Hematopoietic multipotent progenitor cell treated with erythropoietin and hydrocortisone succinate and interleukin-3 and kit ligand, for 8 days (in vitro differentiated cells): ENCODE measurements at places on chromosomes 12 and 14.
A peak's percentile ranks its signal among the peaks of the same experiment; 100 is the strongest.

GRCh38 chr12:100672075-100672592 is 98.7 kb downstream of the GAS2L3 start:
- DNase-seq: peak; percentile 53

- DNase-seq: no peak
Observed at GRCh38 chr12:131990980-131991305, 41.2 kb downstream of the EP400 start.

DNA sequence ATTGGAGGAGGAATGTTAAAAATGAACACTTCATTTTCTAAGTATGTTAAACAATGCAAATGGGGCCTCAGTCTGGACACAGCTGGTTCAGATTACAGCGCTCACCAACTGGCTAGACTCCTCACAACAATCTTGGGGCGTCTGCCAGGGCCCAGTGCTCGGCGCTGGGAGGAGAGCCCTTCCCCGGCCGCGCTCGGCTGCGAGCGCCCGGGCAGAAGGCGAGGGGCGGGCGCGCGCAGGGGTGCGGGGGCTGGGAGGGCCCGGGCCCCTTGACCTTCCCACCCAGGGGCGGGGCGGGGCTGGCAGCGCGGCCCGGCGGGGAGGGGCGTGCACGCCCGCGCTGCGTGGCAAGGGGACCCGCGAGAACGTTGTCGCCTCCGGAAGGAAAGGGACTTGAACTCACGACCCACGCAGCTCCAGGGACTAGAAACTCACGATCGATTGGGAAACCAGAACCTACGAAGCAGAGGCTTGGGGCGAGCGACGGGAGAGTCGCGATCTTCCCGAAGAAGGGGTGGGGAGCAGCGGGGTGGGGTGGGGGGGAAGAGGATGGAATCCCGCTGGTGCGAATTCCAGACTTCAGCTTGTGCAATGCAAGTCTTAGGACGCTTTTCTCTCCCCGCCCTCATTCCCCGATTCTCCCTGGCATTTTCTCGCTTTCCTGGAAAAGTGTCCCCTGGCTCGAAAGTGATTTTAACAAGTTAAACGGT is at the start of gene FBLN5:
FBLN5 (minus strand) TSS at position 220 of the 710 bp plus-strand sequence. CDS start 465 bp downstream, outside the sequence.
- peak; percentile 14 for DNase-seq

GRCh38 chr12:104535369-104535768 is 78.6 kb downstream of the CHST11 start:
- DNase-seq: no peak

GRCh38 chr12:20463913-20464524 is 95.7 kb downstream of the PDE3A start:
- DNase-seq: peak; percentile 20

DNA sequence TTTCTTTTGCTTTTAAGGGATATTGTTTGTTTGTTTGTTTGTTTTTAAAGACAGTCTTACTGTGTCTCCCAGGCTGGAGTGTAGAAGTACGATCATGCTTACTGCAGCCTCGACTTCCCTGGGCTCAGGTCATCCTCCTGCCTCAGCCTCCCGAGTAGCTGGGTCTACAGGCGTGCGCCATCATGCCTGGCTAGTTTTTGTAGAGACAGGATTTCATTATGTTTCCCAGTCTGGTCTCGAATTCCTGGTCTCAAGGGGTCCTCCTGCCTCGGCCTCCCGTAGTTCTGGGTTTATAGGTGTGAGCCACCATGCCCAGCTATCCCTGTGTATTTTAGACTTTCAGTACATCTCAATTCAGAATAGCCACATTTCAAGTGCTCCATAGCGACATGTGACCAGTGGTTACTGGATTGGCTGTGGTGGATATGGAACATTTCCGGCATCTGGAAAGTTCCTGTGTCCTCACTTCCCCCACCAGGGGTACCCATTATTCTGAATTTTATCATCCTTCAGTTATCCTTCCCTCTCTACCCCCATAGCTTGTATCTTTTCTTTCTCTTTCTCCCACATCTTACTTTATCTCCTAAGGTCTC is 61.1 kb downstream of the HRK start:
- DNase-seq: no peak

GRCh38 chr12:104464899-104465298 is 8.2 kb downstream of the CHST11 start:
- no peak for DNase-seq

DNA sequence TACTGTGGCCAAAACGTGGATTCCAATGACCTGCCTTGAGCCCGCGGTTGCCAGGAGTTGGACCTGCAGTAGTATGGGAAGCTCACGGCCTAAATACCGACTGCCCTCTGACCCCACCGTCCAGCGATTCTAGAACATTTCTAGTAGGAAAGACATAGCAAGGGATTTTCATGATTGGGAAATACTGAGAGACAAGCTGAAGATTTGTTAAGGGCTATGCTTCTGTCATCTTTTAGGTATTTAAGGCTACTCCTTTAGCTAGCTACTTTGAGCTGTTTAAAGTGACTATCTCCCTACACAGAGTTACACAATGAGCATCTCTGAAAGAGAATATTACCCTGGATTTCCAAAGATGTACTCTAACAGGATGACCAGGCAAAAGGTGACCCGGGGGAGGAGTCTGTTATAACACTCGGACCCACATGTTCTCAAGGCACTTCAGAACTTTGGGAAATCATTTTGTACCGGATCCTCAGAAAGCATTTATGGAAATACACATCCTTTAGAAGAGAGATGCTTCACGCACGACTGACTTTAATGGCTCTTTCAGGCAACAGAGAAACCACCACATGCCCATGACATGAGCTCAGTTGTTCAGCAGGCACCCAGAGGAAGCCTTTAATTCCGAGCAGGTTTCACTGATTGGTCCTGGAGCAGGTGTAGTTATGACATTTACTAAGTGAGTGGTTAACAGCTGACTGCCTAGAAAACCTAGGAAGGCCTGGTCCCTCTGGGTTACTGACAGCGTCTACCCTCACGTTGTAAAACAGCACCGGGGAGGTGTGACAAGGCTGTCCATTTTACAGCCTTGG is 4.2 kb downstream of the BAG5 start:
- no peak for DNase-seq

DNA sequence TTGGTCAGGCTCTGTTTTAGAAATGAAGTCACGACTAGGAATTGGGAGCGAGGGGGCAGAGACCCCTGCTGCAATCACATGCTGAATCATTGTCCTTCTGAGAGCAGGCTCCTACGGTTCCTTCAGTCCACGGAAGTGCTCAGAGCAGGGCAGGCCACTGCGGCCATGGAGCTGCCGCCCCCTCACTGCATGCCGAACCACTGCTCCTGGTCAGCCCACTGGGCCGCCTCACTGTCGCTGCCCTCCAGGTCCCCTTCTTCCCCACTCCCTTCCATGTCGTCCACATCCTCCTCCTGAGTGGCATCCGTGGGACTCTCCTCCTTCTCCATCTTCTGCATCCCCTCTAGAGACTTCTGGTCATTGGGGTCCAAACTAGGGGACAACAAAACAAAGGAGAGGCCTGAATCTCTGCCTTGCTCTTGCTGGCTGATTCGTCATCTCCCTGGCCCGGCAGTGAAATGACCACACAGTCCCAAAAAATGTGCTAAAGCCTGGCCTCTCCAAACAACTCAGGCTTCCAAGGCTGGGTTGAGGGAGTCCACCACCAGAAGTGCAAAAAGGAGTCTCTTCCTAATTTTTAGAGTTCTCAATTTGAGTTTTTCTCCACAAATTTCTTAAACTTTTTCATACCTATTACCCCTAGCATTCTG is 29.4 kb downstream of the ANAPC7 start:
- no peak for DNase-seq

DNA sequence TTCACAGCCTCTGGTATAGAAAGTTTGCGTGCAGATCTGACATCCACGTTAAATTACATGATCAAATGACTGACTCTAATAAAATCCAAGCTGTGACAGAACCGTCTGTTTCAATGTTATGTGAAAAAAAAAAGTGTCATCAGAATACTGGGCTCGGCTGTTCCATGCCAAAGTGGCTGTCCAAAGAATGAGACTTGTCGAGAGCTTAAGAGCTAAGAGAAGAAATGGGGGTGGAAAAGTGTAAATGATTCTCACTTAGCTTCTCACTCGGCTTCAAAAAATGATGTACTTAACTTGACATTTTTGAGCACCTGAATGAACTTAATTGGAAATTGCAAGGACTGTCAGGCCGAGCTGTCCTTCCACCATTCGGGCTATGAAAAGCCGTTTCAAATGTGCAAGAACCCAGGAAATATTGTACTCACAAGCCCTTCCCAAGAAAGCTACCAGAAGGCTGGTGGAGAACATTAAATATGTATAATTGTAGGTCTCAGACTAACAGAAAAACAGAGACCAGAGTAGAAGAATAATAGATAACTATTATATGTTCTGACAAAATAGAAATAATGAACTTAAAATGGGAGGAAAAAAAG is 78.0 kb downstream of the DIO3 start:
- DNase-seq: no peak

GRCh38 chr14:78131201-78131600 is 39.0 kb upstream of the NRXN3 start:
- DNase-seq: no peak

GRCh38 chr14:82379291-82379690 is 845.6 kb upstream of the SEL1L start:
- no peak for DNase-seq

GRCh38 chr12:97801471-97802059 is 339.0 kb downstream of the RMST start:
- DNase-seq: no peak

GRCh38 chr12:125276567-125276966 is 211.3 kb downstream of the AACS start:
- DNase-seq: no peak

- no peak for DNase-seq
Observed at GRCh38 chr12:117685110-117685926, 283.5 kb downstream of the KSR2 start.
